SK-N-SH (cell line): ENCODE measurements at places on chromosomes 6 and 20. TPM values are rescaled to one million over a fixed set of nuclear protein-coding genes. Genes with fewer than 3 reads are reported as not detected.

DNA sequence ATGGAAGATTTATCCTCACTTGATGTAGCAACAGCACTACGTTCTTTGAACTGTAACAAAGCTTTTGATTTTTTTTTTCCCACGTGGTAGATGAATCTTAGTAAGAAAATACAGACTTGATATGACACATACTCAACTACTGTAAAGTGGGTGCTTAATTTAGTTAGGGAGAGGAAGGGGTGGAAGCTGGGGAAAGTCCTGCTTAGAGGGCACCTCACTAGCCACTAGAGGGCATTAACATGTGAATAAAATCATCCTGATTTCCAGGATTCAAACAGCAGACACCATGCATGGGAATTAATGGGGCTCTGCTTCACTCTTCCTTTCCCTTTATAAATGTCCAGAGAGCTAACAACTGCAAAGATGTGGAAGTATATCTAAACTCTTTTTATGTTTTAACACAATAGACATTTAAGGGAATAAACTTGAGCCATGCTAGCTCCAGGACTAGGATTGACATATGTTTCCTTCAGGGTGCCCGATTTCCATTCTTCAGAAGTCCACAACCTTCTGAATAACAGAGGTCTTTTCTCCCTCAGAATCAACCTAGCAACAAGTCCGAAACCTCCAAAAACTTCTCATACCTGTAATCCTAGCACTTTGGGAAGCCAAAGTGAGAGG is 250.1 kb downstream of the ATXN1 start:
- peaks cover 3% of the 10 kb centered on the region; the same call in 1 of the 2 replicates for H3K4me1 ChIP-seq
- no peak overlapping the region for H3K4me3 ChIP-seq
- no peaks in the 10 kb centered on the region for H3K27me3 ChIP-seq
- H3K27ac ChIP-seq, result no peak overlapping the region

GRCh38 chr6:13803581-13803980 is 10.8 kb downstream of the MCUR1 start:
- H3K27ac ChIP-seq, result no peak overlapping the region
- no peak overlapping the region for H3K4me3 ChIP-seq
- H3K4me1 ChIP-seq, result no peaks in the 10 kb centered on the region

DNA sequence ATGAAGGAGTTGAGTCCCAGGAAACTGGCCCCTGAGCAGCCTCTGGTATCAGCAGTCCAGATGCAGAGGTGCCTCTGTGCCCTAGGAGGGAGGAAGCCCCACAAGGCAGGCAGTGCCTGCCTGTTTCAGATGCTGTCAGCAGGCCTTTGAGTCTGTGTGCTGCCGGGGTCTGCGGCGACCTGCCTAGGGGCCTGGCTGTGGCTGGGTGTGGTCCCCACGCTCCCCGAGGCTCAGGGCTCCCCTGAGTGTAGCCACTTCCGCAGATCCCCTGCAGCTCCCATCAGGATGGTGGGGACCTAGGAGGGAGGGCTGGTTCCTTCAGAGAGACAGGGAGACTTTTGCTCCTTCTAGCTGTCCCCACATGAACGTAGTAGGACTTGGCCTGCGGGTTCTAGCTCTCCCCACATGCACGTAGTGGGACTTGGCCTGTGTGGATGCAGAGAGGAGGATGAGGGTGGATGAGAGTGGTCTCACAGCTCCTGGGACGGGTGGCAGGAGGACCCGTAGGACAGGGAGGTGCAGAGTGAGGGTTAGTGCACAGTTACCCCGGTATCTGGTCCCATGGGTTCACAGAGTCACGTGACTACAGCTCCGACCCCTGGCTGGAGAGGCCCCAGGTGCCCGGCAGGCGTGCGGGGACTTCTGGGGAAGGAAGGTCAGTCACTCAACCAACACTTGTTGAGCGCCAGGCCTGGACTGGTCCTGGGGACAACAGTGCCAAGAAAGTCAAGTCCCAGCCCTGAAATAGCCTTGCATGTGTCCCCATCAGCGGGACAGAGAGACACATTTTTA is 41.0 kb downstream of the CDH4 start:
- no peak for DNase-seq
- no peak overlapping the region for H3K27ac ChIP-seq
- H3K27me3 ChIP-seq, result no peaks in the 10 kb centered on the region
- H3K4me3 ChIP-seq, result no peak overlapping the region
- H3K4me1 ChIP-seq, result no peaks in the 10 kb centered on the region

DNA sequence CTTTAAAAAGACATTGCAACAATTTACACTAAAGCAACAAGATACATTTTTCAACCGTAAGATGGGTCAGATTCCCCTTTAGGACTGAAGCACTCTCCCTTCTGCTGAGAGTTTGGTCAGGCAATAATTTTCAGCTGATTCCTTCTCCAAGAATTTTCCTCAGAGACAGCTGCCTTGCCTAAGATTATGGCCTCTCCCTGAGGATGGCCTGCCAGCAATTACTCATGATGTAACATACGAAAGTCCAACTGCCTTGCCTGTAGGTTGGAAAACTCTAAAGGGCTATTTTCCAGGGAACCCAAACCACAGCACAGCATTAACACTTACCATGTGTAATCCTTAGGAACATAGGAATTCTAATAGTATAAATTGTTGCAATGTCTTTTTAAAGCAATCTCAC is 229.1 kb upstream of the FLRT3 start:
- no peaks in the 10 kb centered on the region for H3K36me3 ChIP-seq
- no peak for DNase-seq
- no peaks in the 10 kb centered on the region for H3K4me1 ChIP-seq

DNA sequence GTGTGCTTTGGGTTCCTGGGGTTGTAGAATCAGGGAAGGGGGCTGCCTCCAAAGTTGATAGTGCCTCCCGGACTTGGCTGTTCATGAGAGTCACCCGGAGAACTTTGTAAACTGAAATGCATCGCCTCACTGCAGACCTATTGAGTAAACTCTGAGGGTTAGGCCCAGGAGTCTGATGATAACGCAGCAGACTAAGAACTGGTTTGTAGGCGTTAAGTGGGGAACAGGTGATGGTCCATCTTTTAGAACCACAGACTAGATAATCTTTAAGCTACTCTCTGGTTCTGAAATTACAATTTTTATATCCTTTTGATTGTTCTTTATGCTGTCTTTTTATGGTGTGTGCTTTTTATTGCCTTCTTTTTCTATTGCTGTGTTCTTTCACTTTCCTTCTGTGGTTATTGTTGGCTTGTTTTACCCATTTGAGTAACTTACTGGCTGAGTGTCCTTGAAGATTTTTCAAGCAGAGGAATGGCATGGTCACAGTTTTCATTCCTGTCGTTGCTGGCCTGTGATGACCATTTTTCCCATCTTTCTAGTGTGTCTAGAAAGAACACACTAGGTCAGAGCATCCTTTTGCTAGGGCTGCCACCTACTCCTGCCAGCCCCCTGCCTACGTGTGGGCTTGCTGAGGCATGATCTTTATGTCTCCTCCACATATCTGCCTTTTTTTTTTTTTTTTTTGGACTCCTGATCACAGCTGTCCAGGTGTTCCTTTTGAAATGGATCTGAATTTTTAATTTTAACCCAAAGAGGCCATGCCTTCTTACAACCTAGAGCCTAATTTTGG is 30.9 kb downstream of the LRRC1 start:
- H3K27me3 ChIP-seq, result 0 out of 2 replicates have a peak, but pooled peaks cover 6% of the 10 kb centered on the region
- H3K27ac ChIP-seq, result no peak overlapping the region
- H3K36me3 ChIP-seq, result no peaks in the 10 kb centered on the region
- no peaks in the 10 kb centered on the region for H3K4me1 ChIP-seq

Gene EEF1A2
- 9.2 and 16.5 TPM in 2 replicates for polyA plus RNA-seq

GRCh38 chr20:50710492-50711063 is 19.2 kb upstream of the RIPOR3 start:
- H3K36me3 ChIP-seq, result no peaks in the 10 kb centered on the region
- DNase-seq, result no peak
- no peak overlapping the region for H3K27ac ChIP-seq
- no peaks in the 10 kb centered on the region for H3K4me1 ChIP-seq
- no peak overlapping the region for H3K4me3 ChIP-seq
- no peaks in the 10 kb centered on the region; the same call in 1 of the 2 replicates for H3K27me3 ChIP-seq

DNA sequence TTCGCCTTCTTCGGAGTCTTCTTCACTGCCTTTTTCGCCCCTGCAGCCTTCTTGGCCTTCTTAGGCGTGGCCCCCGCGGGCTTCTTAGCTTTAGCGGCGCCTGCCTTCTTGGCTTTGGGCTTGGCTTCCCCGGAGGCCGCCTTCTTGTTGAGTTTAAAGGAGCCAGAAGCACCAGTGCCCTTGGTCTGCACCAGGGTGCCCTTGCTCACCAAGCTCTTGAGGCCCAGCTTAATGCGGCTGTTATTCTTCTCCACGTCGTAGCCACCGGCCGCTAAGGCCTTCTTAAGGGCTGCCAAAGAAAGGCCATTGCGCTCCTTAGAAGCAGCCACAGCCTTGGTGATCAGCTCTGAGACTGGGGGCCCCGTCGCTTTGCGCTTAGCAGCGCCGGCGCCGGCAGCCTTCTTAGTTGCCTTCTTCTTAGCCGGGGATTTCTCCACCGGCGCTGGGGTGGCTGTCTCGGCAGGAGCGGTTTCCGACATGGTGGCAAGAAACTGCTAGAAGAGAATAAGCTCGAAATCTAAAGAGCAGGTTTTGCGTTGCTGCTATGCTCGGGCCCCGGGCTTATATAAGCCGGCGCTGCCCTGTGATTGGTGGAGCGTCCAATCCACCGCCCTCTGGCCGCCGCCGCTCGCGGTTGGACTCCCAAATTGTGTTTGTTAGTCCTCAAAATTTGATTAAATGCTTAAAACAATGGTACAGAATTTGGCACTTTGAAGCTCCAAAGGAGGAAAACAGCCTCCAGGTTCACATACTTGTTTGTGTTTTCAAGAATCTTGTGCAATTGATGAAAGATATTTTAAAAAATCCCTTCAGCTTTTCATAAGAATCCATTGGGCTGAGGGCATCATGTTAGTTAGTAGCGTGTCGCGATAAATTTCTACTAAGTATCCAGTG is 44.9 kb downstream of the OR2B2 start:
- peak; percentile 80 for DNase-seq
- H3K36me3 ChIP-seq, result no peaks in the 10 kb centered on the region
- H3K4me3 ChIP-seq, result peak overlapping the region; percentile 80
- peak overlapping the region; percentile 80 for H3K27ac ChIP-seq
- H3K4me1 ChIP-seq, result no peaks in the 10 kb centered on the region; the same call in 1 of the 2 replicates

DNA sequence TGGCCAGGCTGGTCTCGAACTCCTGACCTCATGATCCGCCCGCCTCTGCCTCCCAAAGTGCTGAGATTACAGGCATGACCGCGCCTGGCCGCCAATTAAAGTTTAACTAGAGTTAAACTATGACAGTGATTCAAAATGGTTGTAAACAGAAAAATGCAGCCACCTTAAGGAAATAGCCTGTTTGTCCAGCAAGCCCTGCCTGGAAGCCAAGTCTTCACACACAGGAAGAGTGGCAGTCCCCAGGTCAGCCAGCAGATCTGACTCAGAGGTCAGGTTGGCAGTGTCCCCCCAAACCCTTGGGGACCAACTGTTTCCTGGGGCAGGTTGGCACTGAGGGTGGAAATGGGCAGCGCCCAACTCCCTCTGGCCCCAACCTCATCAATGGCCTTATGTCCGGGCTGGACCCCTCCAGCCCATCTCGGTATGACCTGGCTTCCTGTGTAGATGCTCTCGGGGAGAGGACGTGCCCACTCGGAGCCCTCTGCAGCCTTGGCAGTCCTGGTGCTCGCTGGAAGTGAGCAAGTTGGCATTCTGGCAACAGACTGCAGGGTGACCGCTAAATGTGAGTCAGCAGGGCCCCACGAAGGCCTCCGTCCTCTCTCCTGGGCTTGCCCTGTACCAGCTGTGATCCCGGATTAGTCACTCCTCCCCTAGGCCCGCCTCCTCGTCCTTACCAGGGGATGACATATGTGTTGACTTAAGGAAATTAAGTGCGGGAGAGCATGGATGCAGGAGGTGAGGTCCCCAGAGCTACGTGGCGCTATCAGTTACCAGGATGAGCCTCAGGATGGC is 9.7 kb upstream of the HSP90AB1 start:
- peak; percentile 86 for DNase-seq
- peak overlapping the region; percentile 62 for H3K4me3 ChIP-seq
- peaks cover under 1% of the 10 kb centered on the region; the same call in 1 of the 2 replicates for H3K36me3 ChIP-seq
- no peaks in the 10 kb centered on the region for H3K27me3 ChIP-seq
- peak overlapping the region; percentile 84 for H3K27ac ChIP-seq

GRCh38 chr6:136822046-136822375 is 381 bp upstream of the PEX7 start:
- H3K4me3 ChIP-seq, result peak overlapping the region; percentile 66
- H3K4me1 ChIP-seq, result peaks cover 5% of the 10 kb centered on the region; the same call in 1 of the 2 replicates
- no peaks in the 10 kb centered on the region for H3K27me3 ChIP-seq
- H3K36me3 ChIP-seq, result peaks cover 3% of the 10 kb centered on the region
- DNase-seq, result no peak

GRCh38 chr20:61965606-61966491 is 99.8 kb downstream of the TAF4 start:
- peak; percentile 86 for DNase-seq
- no peaks in the 10 kb centered on the region for H3K27me3 ChIP-seq
- no peaks in the 10 kb centered on the region for H3K36me3 ChIP-seq
- H3K4me1 ChIP-seq, result no peaks in the 10 kb centered on the region; the same call in 1 of the 2 replicates

Gene MKKS
- polyA plus RNA-seq, result 10.1 and 13.3 TPM in 2 replicates

DNA sequence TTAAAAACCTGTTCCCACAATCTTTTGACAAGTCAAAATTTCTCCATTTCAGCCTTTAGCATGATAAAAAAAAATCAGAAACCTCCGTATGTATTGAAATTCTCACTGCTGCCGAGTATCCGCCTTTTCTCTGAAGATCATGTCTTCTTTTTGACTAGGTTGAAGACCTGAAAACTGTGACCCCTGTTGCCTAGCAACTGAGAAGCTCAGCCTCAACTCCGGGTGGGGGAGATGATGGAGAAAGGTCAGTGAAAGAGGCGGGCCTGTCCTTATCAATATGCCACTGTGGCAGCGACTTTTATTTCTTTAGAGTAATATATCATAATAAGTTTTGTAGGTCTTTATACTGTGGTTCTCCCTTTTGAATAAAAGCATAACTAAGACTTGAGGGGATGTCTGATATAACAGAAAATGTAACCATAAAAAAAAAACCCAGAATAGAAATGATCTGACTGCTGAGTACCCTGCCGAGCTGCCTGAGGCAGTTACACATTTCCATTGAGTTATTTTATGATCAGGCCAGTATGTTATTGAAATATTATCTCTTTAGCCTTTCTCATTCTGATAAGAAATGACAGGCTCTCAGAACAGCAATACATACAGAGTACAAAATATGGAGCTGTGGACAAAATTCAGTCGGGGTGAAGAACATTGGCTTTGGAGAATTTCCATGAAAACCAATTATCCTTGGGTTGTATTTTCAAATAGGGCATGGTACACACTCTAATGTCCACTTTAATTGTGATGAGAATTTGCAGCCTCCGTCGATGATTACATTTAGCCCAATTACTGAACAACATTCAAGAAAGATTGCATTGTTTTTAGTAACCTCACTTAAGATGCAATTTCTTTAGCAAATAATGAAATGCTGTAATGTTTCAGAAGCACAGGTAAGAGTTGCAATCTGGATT is 136.7 kb upstream of the EEF1E1 start:
- peak; percentile 49 for DNase-seq
- H3K4me1 ChIP-seq, result peaks cover 16% of the 10 kb centered on the region

DNA sequence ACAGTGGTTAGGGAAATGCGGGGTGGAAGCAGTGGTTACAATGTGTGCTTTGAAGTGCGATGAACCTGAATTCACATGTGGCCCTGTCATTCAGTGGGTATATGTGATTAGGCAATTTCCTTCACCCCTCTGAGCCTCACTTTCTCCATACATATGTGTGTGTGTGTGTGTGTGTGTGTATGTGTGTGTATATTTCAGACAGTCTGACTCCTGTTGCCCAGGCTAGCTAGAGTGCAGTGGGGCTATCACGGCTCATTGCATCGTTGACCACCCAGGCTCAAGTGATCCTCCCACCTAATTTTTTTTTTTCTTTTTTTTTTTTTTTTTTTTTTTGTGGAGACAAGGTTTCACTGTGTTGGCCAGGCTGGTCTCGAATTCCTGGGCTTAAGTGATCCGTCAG is 6.3 kb downstream of the PPP1R14C start:
- no peaks in the 10 kb centered on the region for H3K4me1 ChIP-seq
- no peak for DNase-seq
- H3K27me3 ChIP-seq, result peaks cover 13% of the 10 kb centered on the region
- H3K27ac ChIP-seq, result no peak overlapping the region
- no peak overlapping the region for H3K4me3 ChIP-seq
- H3K36me3 ChIP-seq, result no peaks in the 10 kb centered on the region
